Cerebellum (tissue), 4 donors: ENCODE measurements at places on chromosomes 5 and 9. TPM values are rescaled to one million over a fixed set of nuclear protein-coding genes. Genes with fewer than 3 reads are reported as not detected.

The TMEM8B gene
- total RNA-seq: 9.3 TPM

The CLIC3 gene
- total RNA-seq: not detected

The PNPLA7 gene
- 1.5 TPM for total RNA-seq

The SLC1A3 gene
- total RNA-seq: 562 TPM

The ANKRD34B gene
- 0.27 TPM for total RNA-seq

The IFNA2 gene
- total RNA-seq: not detected

The RUSC2 gene
- total RNA-seq: 39.3 TPM

The NEUROG1 gene
- total RNA-seq: 2.6 TPM

- DNase-seq: peak; percentile 29
Observed at GRCh38 chr9:126893079-126893478, 21.5 kb upstream of the RALGPS1 start.

DNA sequence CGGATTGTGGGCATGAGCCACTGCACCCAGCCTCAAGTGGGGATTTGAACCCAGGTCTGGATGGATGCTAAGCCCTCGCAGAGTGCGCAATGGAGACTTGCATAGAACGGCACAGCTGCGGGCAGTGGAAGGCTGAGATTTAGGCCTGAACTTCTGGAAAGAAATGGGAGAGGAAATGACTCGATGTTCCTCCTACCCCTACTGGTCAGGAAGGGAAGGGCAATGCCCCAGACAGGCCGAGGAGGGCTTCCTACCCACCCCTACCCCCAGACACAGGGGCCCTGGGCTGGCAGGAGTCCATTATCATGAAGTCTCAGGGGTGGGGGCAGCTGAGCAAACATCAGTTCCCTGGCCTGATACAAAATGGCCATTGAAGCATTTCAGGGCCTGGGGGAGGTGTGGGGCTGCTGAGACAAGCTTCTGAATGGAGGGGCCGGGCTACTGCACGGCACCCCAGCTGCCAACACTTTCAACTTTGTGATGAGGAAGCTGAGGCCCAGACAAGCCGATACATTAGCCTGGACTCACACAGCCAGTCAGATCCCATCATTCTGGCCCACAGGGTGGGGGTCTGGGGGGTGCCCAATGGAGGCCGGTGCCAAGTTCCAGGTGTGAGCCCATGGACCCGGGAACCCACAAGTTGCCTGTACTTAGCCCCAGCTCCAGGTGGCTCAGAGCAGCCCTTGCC lies 13.5 kb upstream of the WDR38 start:
- DNase-seq: no peak

DNA sequence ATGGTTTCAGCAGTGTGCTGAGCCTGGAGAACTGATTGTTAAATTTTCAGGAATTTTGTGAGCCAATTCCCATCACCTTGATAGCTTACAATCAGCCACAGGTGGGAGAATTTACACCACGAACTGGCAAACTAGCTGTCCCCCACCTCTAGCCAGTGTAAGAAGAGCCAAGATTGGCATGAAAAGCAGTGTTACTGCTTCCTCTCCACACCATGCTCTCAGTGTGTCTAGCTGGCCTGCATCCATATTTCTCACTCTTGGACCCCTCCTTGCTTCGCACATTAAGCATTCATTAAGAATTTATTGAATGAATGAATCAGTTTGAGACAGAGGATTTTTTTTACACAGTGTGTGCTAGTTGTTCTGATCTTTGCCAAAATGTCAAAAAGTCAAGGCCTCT lies 36.7 kb upstream of the MAN2A1 start:
- DNase-seq: no peak

GRCh38 chr9:116370556-116370955 lies 217.0 kb downstream of the PAPPA start:
- no peak for DNase-seq

- no peak for DNase-seq
Observed at GRCh38 chr5:52148679-52149078, 639.0 kb upstream of the ITGA1 start.

GRCh38 chr5:115387816-115388215 lies 91.4 kb upstream of the CCDC112 start:
- no peak for DNase-seq

- no peak for DNase-seq
Observed at GRCh38 chr5:143837306-143837848, 25.4 kb downstream of the HMHB1 start.

DNA sequence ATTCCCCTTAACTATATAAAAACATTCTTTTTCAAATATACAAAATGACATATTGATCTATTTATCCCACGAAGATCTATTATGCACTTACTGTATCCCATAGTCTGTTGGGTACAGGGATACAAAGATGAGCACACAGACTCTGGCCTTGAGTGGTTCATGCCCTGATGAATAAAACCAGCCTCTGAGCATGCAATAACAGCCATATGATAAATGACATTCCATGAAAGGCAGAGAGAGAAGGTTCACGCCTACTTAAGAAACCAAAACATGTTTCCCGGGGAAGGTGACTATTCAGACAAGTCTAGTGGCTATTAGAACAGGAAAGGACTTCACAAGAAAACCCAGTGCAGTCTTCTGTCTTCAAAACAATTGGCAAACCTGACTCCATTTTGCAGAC lies 406.2 kb upstream of the BRINP1 start:
- no peak for DNase-seq

DNA sequence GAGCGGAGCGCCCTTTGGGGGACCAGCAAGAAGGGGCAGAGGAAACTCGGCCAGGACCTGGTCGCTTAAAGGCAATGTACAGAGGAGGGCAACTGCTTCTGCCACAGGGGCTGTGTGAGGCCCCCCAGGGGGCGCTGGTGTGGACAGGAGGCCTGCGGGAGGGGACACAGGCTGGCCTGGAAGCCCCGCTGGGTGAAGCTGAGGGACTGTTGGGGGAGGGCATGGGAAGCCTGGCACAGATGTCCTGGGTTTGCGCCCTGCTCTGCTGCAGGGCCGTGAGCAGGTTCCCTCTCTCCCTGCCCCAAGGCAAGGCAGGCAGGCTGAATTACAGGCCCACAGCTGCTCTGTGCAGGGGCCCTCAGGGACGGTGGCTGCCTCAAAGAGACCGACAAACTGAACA lies 5.4 kb downstream of the MED22 start:
- DNase-seq: no peak

DNA sequence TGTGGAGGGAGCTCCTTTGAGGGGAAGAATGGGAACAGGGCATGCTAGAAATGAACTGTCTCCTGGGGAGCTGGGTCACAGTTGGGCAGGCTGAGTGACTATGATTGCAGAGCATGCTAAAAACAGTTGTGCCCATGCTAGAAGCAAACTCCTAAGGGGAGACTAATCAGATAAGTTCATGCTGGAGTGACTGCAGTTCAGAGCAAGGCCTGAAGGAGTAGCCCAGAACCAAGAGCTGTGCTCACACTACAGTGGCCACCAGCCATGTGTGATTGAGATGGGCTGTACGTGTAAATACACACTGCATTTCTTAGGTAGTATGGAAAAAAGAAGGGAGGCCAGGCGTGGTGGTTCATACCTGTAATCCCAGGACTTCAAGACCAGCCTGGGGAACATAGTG lies 10.3 kb upstream of the AK1 start:
- DNase-seq: no peak

- DNase-seq: no peak
Observed at GRCh38 chr5:151326266-151326665, 21.1 kb downstream of the SLC36A2 start.

GRCh38 chr5:83955916-83956315 lies 235.3 kb upstream of the HAPLN1 start:
- DNase-seq: no peak

DNA sequence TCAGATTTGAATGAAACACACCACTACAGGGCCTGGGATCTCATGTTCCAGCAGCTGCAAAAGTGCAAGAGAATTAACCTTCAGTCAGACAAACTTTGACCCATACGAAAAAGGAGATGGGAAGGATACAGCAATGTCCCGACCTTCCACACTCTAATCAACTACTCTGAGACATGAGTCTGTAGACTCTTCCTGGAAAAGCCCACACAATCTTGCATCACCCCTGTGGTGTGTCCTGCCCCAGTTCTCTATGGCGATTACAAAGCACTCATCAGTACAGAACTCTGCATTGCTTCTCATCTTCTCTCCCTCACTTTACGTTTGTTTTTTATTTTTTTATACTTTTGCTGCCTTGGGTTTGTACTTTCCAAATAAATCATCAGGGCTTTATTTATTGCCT lies 241.0 kb upstream of the KIF2A start:
- DNase-seq: no peak

- no peak for DNase-seq
Observed at GRCh38 chr5:147387109-147387508, 122.8 kb downstream of the DPYSL3 start.

GRCh38 chr9:69371001-69371400 lies 46.0 kb downstream of the ENTREP1 start:
- no peak for DNase-seq

GRCh38 chr5:61924251-61924650 lies 381.8 kb upstream of the KIF2A start:
- no peak for DNase-seq
